ENCODE measurements at places on chromosomes 4 and X. TPM values are rescaled to one million over a fixed set of nuclear protein-coding genes. Genes with fewer than 3 reads are reported as not detected.

DNA sequence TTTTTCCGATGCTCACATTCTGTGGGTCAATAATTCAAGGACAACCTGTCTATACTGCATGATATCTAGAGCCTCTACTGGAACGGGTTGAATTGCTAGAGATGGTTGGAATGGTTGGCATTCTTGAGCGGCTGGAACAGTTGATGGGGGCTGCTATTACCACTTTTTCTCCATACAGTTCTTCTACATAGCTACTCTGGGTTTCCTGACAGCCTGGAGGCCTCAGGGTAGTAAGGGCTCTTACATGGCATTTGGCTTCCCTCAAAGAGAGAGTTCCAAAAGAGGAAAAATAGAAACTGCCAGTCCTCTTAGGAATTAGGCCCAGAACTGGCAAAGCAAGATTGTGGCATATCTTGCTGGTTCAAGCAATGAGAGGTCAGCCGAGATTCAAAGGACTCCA, 53.1 kb downstream of the NAA11 start:
- no peak for DNase-seq

Gene GYPA
- not detected for total RNA-seq

Gene VCX2
- not detected for total RNA-seq

DNA sequence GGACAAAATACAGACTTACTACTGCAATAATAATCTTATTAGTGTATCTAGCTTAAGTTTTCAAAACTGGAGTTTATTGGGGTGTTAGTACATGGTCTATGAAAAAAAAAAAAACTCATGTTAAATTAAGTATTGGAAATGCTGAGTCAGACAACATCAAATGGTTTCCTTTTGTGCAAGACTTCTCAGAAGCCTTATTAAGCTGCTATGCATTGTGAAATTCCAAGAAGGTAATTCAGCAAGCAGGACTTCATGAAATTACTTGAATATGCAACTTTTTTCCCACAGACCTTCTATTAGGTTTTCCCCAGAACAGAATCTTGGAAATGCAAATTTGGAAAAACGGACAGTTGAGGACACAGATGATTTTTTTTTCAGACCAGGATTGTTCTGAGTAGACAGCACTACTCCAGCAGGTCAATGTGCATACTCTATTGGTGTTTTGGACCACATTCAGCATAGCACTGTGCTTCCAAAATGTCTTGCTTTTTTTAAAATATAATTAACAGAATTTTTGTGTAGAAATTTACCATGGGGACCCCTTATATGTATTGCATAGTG, 568.8 kb upstream of the TENM3 start:
- no peak for DNase-seq

Gene CXCL8
- total RNA-seq, result 3.1 TPM

Gene MAGEB17
- total RNA-seq, result not detected

Gene NHSL2
- total RNA-seq, result 8.8 TPM

DNA sequence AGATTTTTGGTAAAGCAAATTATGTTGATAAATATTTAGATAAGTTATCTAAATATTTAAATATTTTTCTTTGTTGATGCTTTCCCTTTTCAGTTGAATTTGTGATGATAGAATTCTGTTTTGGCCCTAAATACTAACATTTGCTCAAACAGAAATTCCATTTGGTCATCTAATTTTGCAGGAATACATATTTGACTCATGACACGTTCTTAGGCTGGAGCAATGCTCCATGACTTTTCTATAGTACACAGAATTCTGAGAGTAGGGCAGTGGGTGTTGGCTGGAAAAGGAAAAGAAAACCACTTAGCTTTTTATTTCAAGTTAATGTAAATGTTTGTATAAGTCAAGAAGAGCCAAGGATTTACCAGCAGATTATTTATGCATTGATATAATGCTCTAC, 58.6 kb upstream of the GK2 start:
- DNase-seq, result no peak

- DNase-seq, result no peak
Measured at GRCh38 chr4:4317496-4318232, 27.6 kb downstream of the ZBTB49 start.

DNA sequence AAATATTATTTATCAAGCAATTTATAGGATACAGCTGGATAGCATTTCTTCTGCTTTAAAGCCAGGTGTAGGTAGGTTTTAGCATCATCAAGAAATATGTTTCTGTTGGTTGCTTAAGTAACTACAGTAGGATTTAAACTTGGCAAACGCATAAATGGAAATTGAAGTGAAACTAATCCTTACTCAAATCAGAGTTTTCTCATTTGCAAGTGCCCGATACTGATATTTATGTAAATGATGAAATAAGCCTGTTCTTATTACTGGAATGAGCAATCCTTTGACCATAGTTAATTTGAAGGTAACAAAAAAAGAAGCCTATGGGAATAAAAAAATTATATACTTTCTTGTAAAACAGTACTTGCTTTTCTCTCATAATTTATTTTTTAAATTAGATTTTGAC, 23.2 kb upstream of the PIGA start:
- DNase-seq, result no peak

DNA sequence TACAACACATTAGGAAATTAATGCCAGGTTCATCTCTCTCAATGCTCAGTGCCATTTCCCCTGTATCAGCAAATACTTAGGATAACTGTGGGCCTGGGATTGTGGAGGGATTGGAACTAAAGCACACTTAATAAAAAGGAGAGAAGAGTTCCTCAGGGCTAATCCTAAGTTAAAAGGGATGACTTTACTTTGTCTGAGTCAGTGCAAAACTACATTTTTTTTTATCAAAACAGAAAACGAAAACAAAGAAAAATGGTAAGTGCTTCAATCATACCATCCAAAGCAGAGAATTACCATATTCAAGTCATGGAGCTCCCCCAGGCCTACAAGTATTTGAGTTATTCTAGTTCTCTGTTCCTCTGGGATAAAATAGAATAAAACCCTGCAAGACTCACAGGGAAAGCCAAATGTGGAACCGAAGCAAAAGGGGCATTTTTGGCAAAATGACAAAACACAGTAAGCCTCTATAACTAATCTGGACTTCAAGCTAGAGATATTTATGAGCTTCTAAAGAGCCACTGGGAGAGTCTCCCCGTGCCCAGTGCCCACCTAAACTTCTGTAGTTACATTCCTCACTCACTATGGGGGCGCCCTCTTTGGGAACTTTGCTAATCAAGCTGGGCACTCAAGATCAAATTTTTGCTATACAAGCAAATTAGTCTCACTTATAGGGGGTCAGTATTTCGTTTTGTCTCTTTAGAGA, 53.4 kb downstream of the PALLD start:
- DNase-seq, result no peak

- no peak for DNase-seq
Measured at GRCh38 chr4:83810428-83810827, 274.5 kb downstream of the GPAT3 start.

Gene CNGA1
- total RNA-seq, result 0.12 TPM

DNA sequence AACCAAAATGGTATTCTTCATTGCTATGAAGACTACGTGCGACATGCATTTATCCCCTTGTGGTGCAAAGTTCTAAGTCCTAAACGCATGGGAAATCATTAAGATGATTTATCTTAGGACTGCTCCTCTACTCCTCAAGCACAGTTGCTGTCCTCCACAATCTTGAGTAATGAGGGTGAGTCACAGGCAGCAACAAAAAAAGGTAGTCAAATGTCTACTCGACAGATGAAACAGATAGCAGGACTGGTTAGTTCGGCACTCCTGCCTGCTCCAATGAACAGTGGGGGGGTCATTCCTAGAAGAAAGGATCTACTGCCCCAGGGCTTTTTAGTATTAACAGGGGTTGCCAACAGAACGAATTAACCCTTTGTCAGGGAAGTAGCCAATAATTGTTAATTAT, 233.7 kb upstream of the FGF13 start:
- no peak for DNase-seq

- no peak for DNase-seq
Measured at GRCh38 chr4:136637071-136637777, 895.1 kb downstream of the PCDH18 start.

DNA sequence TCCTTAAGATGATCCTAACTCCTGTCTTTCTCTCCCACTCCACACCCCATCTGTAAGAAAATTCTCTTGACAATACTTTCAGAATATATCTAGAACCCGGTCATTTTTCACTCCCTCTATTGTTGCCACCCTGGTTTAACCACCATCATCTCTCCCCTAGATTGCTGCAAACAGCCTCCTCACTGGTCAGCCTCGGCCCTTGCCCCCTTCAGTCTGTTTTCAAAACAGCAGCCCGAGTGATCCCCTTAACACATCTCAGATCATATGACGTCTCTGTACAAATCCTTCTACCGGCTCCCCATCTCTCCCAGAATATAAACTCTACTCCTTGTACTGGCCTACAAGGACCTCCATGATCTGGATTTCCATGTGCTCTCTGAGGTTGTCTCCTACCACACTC, 35.2 kb upstream of the F9 start:
- no peak for DNase-seq

DNA sequence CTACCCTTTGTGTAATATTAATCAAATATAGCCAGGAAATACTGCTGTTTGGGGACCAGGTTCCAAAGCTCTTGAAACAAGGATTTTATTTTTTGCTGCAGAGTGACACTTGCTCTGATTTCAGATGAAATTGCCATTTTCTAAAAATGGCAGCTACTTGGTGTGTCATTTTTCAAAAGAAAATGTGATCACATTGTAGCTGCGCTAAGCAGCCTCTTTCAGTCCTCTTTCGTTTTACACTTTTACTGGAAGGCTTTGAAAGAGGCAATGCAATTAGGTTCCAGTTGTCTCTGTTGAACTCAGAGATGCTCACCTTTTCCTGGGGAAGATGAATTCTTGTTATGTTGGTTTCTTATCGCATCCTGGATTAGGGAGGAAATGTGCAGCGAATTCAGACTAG, 85.1 kb downstream of the CT47B1 start:
- DNase-seq, result no peak

Gene TRIM60
- not detected for total RNA-seq

All from left cardiac atrium (tissue), 4 donors.